ENCODE measurements at places on chromosomes 6 and 20.

- DNase-seq, result no peak
Measured at GRCh38 chr6:46909371-46909770, 12.4 kb downstream of the ADGRF5 start.

DNA sequence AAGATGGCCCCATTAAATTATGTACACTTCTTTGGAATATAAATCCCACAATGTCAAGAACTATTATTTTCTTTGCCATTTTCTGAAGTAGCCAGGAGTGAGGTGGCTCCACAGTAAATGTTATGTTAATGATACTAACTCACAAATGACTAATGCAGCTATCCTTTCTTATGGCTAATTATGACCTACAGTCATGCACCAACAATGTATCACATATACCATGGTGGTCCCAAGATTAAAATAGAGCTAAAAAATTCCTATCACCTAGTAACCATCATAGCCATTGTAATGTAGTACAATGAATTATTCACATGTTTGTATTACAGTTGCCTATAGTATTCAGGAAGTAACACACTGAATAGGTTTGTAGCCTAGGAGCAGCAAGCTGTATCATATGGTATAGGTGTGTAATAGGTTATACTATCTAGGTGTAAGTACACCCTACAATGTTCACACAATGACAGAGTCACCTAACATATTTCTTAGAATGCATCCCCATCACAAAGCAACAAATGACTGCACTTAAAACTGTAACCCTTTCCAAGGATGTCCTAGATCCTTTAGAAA, 15.3 kb downstream of the ECHDC1 start:
- no peak for DNase-seq

GRCh38 chr20:6579417-6579816, 188.1 kb upstream of the BMP2 start:
- no peak for DNase-seq

DNA sequence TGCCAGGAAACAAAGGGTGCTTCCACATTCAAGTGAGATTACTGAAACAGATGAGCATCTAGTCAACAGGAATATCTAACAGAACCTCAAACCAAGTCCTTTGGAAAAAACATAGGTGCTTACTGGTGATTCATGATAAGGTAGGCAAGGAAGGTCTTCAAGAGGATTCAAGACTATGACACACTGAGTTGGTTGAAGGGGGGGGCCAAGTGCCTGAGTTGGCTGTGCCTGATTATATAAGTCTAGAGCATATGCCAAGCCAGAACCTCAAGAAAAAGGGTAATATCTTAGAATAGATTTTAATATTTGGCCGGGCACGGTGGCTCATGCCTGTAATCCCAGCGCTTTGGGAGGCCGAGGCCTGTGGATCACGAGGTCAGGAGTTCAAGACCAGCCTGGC, 63.7 kb downstream of the LYRM4 start:
- DNase-seq, result no peak

DNA sequence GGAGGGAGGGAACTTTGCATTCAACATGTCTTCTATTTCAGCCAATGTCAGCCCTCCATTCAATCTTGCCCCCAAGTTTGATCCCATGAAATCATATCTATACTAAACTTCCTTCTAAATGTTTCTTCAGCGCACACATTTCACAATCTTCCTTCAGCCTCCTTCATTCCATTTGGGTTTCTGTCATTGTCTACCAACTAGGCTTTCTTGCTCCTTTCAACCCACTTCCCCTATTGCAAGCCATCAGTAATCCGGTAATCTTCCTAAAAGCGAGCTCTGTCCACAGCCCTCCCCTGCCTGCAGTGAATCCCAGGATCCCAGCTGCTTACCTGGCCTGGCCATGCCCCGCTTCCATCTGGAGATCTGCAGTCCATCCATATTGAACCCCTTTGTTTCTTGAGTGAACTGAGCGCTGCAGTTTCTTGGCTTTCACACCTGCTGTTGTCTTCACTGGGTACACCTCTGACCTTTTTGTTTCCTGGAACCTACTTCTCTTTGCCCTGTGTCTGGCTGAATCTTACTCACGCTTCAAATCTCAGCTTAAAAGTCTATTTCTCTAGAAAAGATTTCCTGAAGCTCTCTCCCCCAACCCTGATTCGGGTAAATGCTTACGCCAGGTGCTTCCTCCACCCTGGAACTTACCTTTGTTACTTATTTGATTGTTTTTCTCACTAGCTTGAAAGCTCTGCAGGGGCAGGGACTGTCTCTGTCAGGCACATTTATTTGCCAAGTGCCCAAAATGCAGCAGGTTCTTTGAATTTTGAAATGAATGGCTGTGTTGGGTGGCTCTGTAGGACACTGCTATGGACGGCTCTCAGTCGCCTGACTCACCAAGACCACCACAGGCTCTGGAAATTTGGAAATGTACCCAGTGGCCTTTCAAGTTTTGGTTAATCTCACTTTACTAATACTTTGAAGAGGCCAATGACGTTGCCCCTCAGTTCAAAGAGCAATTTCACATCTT, 50.3 kb downstream of the ADTRP start:
- DNase-seq, result no peak

DNA sequence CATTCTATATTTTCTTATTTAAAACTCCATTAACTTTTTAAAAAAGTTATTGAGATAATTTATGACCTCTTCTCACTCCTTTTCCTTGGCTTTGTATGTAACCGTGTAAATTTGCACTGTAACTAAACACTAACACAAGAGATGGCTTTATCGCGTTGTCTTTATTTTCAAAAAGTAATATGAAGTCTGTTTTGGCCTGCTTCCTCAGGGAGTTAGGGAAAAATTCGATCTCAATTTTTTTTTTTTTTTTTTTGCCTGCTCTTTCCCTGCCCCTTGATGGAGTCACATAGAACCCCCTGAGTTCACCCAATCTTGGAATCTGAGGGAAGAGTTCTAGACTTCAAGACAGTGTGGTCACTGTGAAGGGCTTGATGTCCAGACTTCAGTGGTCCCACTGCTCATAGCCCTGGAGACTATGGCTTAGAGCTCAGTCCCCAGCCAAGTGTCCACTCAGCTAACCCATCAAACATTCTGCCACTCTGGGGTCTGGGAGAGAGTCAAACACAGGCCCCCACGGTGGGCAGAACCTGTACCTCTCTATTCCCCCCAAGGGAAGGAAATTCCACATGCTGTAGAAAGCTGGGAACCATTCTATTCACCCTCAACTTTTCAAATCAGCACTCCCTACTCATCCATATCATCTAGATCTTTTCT, 15.7 kb upstream of the TBC1D22B start:
- DNase-seq, result no peak

Data from activated CD4-positive, alpha-beta T cell treated with anti-CD3 and anti-CD28 coated beads, Interleukin-2, amount 50 U/mL, for 24 hours (primary cell).